ENCODE measurements at places on chromosomes 5 and 9. TPM values are rescaled to one million over a fixed set of nuclear protein-coding genes. Genes with fewer than 3 reads are reported as not detected.

ZNF883 gene
- 11.5 TPM for total RNA-seq

DNA sequence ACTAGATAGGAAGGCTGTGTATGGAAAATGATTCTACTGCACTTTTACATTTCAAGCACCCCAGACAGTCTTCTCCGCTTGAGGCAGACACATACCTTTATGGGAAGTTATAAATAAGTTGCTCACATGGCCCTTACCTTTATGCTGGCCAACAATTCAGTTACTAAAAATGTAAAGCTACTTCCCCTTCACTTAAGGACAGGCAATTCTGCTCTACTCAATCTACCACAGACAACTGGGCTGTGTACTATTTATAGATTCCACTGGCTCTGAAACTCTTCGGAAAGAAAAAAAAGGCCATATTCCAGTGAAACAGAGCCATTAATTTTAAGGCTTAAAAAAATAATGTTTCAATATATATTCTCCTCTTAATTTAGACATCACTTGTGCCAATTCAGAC, 59.4 kb downstream of the ELAVL2 start:
- no peak overlapping the region for H3K27ac ChIP-seq
- no peak overlapping the region for H3K4me3 ChIP-seq
- DNase-seq = no peak
- no peaks in the 10 kb centered on the region for H3K36me3 ChIP-seq

GRCh38 chr9:5531101-5531882, 21.0 kb downstream of the PDCD1LG2 start:
- no peaks in the 10 kb centered on the region for H3K4me1 ChIP-seq
- no peak overlapping the region for H3K4me3 ChIP-seq
- no peak for DNase-seq
- H3K36me3 ChIP-seq = no peaks in the 10 kb centered on the region

DNA sequence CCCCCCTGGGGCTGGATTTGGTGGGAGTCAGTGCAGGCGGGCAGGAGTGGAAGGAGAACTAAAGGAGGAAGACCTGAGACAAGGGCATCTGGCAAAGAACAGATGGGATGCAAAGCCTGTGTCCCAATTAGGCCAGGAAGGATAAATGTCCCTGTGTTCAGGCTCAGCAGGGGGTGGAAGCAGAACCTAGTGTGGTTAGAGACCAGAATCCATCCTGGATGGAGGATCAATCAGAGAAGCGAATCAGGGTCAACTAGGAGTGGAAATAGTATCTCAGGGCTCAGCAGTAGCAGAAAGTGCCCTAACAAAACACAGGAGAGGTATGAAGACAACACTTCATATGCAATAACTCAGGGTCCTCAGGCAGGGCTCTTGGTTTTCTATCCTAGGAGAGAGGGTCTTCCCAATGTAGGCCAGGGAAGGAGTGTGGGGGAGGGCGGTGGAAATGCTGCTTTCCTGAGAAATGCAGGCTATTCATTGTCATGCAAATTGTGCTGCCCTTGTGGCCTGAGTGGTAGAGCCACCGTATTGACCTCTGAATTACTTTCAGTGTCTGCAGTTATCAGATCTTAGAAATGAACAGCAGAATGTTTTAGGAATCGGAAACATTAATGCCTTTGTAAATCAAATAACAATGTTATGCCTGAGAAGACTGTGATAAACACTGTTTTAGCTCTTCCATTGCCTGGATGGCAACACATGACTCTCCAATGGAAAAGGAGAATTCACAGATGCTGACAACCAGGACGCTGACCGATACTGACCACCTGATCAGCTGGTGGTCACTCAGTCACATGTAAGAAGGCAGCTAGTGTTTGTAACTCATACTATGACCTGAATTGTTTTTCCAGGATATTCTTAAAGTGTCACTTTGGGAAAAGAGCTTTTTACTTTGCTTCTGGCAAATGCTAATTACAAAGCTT, 323.6 kb downstream of the SEMA5A start:
- peaks cover 11% of the 10 kb centered on the region for H3K4me1 ChIP-seq
- H3K27ac ChIP-seq = no peak overlapping the region
- no peaks in the 10 kb centered on the region for H3K36me3 ChIP-seq
- DNase-seq = peak; percentile 59
- no peaks in the 10 kb centered on the region for H3K27me3 ChIP-seq
- no peak overlapping the region for H3K4me3 ChIP-seq

DNA sequence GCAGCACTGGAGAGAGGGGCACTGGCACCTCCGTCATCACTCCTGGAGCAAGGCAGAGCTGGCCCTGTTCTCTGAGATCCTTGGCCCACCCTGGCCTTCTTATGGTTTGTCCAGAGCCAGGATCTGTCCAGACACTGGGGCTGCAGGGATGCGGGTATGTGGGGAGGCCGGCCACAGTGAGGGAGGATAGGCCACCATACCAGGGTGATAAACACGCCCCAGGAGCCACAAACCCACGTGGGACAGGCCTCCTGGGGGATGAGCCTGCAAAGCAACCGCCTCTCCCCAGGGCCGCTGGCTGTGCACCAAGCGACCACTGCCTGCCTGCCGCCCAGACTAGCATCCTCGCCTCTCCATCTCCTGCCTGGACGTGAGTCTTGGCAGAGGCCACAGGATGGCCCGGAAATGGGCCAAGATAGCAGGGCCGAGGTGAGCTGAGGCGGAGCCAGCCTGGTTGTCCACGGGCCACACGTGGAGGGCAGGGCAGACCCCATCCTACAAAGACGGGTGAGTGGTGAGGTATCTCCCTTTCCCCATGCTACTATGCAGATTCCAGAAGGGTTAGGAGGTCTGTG, 4.5 kb downstream of the OBP2A start:
- no peak overlapping the region for H3K4me3 ChIP-seq
- no peaks in the 10 kb centered on the region for H3K36me3 ChIP-seq
- DNase-seq = no peak
- H3K27ac ChIP-seq = no peak overlapping the region
- no peaks in the 10 kb centered on the region for H3K4me1 ChIP-seq
- H3K27me3 ChIP-seq = no peaks in the 10 kb centered on the region

DNA sequence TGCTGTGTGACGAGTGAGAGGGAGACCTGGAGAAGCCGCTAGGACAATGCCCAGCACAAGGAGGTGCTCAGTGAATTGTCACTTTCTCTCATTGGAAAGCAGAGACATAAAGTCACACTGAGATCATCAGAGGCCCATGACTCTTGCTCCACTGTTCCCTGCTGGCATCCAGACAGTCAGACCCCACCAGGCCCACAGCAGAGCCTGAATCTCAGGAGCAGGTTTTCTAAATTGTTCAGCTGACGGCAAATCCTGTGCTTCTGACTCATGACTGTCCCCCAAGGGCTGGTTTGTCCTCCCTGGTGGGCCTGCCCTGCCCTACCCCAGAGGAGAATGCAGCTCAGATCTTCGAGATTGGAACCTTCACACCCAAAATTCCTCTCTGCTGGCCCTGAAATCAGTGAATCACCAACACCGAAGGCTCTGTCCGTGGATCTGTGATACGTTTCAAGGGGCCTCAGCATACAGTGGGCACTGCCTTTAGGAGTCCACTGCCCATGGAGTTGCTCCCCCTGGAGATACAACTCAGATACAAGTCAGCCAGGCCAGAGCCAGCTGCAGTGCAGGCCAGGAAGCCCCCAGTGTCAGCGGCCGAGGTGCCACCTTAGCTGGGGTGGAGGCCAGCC, 2.7 kb downstream of the PTGES start:
- H3K4me1 ChIP-seq = peaks cover 17% of the 10 kb centered on the region
- no peaks in the 10 kb centered on the region for H3K27me3 ChIP-seq
- no peak for DNase-seq
- no peak overlapping the region for H3K27ac ChIP-seq

DNA sequence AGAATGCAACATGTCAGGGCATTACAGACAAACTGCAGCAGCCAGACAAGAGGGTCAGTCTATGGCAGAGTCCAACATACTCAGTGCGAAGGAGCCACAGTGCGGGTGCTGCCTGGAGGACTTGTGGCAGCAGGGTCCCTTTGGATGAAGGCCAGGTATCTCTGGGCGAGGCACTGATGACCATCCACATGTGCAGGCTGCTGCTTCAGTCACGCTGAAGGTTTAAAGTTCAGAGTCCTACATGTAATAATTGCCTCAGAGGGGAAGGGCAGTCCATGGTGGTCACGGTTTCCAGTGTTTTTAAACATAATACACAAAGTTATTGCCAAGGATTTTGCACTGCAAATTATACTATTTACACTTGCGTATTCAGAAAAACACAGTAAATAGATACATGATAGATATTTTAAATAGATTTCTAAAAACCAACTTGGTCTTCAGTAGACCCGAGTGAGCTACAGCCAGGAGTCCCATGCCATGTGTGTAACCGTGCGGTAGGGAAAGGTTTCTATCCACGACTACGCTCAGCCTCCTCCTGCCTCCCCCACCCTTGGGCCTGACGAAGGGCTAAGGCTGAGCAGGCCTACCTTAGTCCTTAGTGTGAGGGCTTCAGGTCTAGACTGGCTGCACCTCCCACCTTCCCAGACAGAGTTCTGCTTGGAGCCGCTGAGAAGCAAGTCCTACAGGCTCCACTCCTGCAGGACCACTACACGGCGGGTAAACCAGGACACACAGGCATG, 76.2 kb downstream of the GPR21 start:
- DNase-seq = no peak
- H3K27me3 ChIP-seq = no peaks in the 10 kb centered on the region
- peaks cover 8% of the 10 kb centered on the region for H3K4me1 ChIP-seq
- no peak overlapping the region for H3K27ac ChIP-seq
- no peak overlapping the region for H3K4me3 ChIP-seq
